ENCODE measurements at places on chromosomes 3 and 15.

DNA sequence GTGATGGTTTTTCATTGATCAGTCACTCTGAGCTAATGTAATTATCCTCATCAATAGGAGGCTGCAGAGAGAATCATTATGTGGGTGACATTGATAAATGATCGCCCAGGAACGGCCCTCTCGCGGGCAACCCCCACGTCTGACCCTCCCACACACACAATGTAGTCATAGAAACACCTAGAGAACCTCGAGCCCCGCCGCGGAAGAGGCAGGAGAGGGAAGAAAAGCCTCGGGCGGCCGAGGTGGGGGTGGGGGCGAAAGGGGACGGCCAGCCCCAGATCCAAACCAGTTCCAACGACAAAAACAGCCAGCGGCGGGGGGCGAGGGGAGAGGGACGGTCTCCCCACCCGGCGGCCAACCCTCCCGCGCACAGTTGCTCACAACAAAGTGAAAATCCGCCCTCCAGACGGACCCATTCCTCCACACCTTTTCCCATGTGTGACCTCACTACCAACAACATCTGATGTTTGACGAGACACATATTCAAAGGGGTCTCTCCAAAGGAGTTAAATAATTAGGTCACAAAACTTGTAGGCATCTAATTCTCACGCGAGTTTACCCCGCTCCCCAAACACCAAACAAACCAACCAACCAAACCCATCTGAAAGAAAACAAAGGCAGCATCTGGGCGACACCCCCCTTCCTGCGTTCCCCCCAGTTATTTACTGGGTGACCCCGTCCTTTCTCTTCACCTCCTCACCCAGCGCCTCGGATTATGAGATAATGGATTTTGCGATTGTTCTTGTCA lies 213.0 kb downstream of the MEIS2 start:
- no peak for DNase-seq

GRCh38 chr15:28936081-28936480 lies 50.3 kb downstream of the APBA2 start:
- no peak for DNase-seq

DNA sequence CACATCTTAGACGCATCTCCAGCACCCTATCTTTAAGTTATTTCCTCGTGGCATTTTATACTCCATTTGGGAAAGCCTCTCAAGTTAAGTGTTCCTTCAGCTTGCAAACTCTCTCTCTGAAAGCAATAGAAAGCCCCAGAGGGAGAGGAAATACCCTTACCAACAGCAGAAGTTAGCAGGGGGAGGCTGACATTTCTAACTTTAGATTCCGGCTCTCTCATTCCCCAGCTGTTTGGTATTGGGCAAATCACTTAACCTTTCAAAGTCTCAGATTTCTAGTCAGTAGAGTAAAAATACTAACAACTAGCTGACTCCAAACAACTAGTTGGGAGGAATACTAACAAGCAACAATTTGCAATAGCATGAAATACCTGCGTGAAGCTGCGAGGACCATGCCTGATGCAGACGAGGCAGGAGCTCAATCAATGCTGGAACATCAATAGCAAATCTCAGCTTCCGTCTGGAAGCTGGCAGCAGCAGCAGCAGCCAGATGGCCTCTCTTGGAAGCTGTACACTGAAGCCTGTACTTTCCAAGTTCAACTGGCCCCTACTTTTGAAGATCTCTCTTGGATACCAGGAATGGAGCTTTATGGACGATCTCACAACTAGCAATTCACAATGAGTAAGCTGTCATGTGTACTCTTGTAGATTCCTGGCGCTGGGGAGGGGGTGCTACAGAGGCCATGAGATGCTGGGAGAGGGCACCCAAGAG lies 47.8 kb downstream of the THBS1 start:
- DNase-seq = no peak

DNA sequence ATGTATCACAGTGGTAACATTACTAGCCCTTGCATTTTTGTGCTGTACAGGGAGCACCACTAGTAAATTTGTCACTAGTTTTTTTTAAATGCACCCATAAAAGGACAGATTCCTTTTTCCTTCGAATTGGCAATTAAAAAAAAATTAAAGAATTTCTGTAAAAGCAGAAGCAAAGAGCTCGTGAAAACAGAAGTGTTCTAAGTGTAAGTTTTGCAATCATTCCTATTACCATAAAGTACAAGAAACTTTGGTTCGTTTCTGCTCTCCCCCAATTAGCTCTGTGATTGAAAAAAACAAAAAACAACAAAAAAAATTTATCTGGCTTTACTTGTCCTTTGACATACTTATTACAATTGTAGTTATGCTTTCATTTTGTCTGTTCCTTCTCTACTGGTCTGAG lies 5.3 kb downstream of the SERP1 start:
- no peak for DNase-seq

DNA sequence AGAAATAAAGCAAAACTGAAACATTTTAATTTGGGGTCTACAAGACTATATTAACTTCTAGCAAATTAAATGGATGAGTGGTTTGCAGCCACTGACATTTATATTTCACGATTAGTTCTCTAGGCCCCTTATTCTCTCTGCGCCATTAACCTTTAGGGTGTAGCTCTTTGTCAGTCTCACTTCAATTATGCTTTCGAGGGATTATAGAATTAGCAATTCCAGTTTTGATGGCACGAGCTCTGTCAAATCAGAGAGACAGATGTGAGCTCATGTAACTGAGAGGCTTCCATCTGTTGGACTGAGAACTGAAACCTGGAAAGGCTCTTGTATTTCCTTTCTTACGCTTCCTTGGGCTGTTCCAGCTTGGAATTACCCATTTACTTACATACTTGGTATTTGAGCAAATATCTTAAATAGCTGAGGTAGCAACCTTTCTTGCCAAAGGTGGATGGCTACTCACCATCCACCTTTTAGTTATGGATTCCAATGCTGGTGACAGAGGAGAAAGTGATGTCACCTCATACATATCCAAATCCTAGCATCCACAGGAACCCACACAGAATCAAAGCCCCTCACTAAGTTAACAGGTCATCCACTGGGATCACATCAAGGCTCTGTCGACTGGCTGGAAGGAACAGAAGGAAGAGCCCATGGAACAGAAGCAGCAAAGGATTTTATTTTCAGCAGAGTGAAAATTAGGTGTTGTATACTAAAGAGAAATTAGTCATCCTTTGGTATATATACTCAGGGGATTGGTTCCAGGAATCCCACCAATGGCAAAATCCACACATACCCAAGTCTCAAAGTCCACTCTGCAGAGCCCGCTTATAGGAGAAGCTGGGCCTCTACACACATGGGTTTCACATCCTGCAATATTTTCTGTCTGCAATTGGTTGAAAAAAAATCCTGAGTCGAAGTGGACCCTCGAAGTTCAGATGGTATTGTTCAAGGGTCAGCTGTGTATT lies 20.8 kb downstream of the VGLL4 start:
- no peak for DNase-seq

DNA sequence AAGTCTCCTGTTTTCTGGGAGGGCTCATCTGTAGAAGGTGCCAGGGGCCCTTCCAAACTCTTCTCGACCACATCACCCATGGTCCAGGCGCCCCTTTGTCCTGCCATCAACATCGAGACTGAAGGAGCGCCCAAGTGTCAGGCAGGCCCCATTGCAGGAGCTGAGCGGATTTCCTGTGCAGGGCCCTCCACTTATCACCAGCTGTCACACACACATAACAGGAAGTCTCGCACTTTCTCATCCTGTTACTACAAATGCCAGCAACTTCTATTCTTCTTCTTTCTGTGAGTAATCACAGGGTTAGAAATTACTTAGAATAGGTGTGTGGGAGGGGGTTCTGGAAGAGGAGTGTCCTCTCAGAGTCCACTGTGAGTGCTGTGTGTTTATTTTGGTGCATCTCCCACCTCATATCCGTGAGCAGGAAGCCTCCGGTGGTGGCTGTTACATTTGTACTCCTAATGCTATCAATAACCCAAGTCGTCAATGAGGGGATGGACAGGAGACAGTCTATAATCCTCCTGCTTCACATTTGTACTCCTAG lies at the start of gene KLHL6:
Gene KLHL6 (minus strand): TSS at position 166 of the 541 bp plus-strand sequence. CDS start 53 bp downstream, at position 113.
- no peak for DNase-seq

GRCh38 chr3:58680879-58681525 lies 14.4 kb upstream of the FAM3D start:
- DNase-seq = no peak

DNA sequence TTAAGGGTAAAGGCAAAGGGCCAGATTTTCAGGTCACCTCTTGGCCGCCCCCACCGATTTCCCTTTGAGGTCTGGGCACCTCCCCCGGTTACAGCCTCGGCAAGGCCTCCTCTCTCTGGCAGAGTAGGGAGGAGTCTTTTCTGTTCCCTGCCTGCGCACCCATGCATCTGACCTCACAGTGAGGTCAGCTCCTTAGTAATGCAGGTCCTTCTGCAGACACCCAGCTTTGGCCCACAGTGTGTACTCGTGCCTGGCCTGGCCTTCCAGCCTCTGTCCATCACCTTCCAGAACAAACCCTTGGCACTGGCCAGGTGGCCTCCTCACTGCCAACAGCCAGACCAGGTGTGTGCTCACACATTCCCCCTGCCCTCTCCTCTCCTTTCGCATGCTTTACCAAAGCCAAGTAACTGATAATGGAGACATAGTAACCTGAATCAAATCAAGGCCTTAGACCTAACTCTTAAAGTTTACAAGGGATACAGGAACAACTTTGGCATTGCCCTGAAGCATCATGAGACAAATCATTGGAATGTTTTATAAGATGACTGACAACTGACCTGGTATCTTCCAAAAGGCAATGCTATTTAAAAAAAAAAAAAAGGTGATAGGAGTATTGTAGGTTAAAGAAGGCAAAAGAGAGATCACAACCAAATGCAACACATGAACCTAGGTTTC lies 61.3 kb downstream of the CORO2B start:
- no peak for DNase-seq

DNA sequence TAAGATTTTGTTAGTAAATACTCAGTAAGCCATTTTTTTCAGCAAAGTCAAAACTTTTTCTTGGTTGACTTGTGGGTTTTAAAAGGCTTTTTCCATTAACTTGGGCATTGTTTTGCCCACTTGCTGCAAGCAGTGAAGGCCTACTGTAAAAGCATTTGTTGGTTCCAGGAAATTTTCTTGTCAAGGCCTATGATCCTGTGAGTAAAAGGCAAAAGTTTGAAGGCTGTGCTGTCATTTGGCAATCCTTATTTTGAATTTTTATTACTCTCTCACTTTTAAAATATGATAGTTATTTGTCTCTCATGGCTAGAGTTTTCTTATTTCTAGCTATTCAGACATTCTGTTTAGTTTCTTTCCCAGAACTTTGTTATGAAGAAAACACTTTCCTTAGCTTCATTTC lies 13.0 kb downstream of the P2RY12 start:
- no peak for DNase-seq

DNA sequence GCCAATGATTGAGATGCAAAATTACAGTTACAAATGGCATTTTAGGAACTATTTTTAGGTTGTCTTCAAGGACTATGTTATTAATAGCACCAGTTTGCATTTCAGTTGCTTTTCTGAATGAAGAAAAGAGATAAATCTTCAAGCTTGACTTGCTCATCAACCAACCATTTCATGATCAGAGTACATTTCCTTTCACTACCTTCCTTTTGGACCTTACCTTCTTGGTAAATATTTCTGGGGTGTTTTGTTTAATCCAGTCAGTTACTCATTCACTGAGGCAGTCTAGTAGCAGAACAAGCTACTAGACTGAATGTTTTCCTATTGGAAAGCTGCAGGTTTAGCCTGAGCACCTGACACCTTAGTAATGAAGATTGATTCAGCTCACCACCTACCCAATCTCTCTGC lies 8.2 kb downstream of the SLC27A2 start:
- DNase-seq = no peak

DNA sequence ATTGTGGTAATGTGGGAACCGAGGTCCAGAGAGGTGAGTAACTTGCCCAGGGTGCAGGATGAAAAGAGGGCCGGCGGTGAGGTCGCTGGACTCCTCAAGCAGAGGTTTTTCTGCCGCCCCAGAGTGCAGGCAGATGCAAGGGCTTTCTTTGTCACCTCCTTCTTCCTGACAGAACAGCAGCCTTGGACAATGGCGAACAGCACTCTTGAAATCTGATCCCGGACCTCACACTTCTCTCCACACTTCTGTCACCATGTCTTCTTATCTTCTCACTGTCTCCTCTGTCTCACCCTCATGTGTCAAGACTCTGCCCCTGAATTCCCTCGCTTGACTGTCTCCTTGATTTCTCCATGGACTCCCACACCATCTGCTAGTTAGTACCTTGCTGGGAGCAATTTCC lies 15.4 kb upstream of the VPS8 start:
- DNase-seq = no peak

GRCh38 chr3:71652781-71653413 lies 69.4 kb upstream of the FOXP1 start:
- no peak for DNase-seq

GRCh38 chr15:51888593-51889195 lies 59.2 kb downstream of the TMOD3 start:
- DNase-seq = no peak

GRCh38 chr15:62400778-62401177 lies 235.7 kb upstream of the C2CD4B start:
- DNase-seq = no peak

DNA sequence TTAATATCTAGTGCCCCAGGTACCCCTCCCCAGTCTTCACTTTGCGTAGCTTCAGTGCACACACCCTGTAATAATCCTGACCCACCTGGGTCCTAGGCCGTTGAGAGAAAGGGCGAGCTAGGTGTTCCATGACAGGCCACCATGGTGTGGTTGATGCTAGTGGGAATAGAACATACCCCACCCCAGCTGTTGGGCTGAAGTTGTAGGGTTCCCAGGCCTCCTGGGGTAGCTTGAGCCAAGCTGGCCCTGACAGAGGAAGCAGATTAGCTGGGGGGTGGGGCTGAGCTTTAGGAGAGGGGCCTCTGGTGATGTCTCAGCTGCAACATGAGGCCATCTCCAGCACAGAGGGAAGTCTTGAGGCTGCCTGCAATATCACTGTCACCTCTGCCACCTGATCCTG lies 40.5 kb downstream of the RAB11A start:
- no peak for DNase-seq

DNA sequence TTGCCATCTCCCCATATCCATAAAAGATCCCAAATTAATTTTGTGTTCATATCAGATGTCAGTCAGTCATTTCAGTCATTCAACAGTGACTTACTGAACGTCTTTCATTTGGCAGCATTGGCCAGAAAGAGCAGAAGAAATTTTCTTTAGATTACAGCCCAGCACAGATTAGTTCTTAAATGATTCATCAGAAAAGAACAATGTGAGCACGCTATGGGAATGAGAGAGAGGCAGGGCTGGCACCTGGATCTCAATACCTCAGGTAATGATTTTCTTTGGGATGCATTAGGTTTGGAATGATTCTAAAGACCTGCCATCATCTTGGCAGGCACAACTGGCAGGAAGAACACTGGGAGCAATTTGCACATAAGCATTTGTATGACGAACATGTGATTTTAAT lies 41.6 kb downstream of the FBN1 start:
- DNase-seq = no peak

DNA sequence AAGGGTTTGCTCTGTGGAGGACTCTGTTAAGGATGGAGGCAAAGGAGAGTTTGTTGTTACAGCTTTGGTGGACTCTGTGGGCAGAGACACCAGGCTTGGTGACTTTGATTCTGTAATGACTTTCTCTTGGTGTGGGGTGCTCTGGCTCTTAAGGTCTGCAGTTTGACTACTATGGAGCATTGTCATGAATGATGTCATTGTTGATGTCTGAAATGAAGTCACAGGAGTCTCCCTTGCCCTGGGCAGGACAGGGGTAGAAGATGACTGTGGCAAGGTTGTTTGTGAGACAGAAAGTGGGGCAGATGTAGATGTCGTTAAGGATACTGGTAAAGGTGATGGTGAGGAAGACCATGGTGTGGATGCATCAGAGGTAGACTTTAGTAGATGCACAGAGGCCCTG lies 42.7 kb downstream of the HEG1 start:
- no peak for DNase-seq
